ENCODE measurements at places on chromosomes 13 and 19.

DNA sequence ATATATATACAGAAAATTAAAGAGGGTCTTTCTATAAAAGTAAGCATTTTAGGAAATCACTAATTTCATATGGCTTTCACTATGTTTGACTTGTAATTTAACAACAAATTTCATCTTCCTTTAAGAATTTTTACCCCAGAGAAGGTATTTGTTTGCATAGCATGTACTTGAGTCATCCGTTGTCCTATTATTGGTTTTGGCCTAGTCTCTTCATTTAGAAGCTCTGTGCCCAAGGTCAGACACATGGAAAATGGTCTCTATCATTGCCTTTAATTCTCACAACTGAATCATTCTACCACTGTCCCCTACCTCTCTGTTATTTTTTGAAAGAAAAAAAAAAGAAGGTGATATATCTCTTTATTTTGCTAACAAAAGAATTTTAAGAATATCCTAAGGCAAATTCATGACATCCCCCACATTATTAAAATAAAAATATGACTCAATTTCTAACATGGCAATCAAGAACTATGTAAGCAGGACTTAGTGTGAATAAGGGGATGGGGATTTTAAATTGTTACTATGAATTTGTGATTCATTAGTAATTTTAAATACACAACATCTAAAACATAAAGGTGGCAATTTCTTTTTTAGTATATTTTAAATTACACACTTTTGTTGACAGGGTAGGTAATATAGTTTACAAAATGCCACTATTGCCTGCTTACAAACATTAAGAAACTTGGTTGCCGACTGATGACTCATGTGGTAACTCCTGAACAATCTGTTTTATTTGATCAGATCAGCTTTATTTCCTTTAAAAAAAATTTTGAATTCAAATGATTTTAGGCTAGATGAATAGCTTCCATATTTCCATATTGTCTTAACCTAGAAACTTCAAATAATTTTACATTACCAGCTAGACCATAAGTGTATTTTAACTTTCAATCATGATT is 13.9 kb downstream of the SLITRK5 start:
- H3K4me3 ChIP-seq: no peak overlapping the region
- H3K27me3 ChIP-seq: no peaks in the 10 kb centered on the region
- H3K27ac ChIP-seq: no peak overlapping the region
- no peaks in the 10 kb centered on the region for H3K4me1 ChIP-seq
- DNase-seq: no peak

DNA sequence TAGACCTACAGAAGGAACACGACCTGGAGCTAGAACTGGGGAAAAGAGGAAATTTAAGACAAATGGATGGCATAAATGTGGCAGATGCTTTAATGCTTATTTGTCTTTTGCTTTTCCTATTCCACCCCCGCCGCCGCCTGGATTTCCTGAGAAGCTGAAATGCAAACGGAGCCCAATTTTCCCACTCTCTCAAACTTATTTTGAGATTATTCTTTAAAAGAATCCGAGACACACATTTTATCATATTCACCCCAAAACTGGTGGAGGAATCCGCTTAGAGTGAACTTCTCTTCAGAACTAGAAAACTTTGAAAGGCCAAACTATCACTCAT is 5.8 kb downstream of the POU4F1 start:
- no peak overlapping the region for H3K4me3 ChIP-seq
- peaks cover 18% of the 10 kb centered on the region for H3K4me1 ChIP-seq
- H3K36me3 ChIP-seq: no peaks in the 10 kb centered on the region
- H3K27me3 ChIP-seq: peaks cover 95% of the 10 kb centered on the region
- peak; percentile 28 for DNase-seq

DNA sequence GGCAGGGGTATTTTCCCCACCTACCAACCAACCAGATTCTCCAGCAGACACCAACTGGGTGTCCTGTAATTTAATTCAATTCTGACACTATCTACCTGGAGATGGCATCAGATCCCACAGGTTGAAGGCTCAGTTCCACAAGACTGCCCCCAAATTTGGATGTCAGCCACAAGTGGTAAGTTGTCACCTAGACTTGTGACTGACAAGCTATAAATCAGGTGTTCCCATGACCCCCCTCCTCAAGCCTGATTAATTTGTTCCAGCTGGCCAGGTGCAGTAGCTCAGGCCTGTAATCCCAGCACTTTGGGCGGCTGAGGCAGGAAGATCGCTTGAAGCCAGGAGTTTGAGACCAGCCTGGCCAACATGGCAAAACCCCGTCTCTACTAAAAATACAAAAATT is 10.6 kb upstream of the HAUS5 start:
- no peaks in the 10 kb centered on the region for H3K27me3 ChIP-seq
- no peak for DNase-seq
- H3K27ac ChIP-seq: no peak overlapping the region
- no peaks in the 10 kb centered on the region for H3K36me3 ChIP-seq

DNA sequence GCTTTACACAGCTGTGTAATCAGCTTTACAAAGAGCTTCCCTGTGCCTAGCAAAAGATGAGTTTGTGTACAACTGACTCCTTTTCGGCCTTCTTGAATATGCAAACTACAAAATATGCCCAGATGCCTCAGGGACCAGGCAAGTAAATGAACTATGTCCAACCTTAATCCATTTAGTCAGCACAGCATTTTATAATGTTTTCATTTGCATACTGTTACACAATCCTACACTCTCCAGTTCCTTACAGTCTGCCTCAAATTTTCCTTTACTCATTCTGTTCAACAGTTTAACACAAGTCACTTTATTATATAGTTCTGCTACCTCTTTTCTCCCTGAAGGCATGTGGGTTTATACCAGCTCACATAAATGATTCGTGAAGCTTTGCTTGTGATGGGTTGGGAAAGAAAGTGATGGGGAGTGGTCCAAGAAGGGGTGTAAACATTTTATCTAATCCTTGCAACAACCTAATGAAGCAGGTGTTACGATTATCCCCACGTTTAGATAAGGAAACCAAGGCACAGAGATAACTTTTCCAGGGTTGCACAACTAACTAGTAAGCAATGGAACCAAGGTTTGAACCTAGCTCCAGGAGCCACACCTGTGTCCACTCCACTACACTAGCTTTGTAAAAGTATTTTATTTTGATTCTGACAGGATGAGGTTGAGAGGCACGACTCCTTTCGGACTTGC is 3.3 kb upstream of the USP12 start:
- H3K27ac ChIP-seq: no peak overlapping the region
- no peaks in the 10 kb centered on the region for H3K36me3 ChIP-seq
- H3K27me3 ChIP-seq: no peaks in the 10 kb centered on the region
- no peak overlapping the region for H3K4me3 ChIP-seq
- H3K4me1 ChIP-seq: no peaks in the 10 kb centered on the region

- H3K27ac ChIP-seq: no peak overlapping the region
- no peaks in the 10 kb centered on the region for H3K27me3 ChIP-seq
- no peak for DNase-seq
These were observed 42.2 kb downstream of the IFT88 start for GRCh38 chr13:20609145-20609544.

- H3K36me3 ChIP-seq: no peaks in the 10 kb centered on the region
- H3K27me3 ChIP-seq: no peaks in the 10 kb centered on the region
- H3K27ac ChIP-seq: peak overlapping the region; percentile 24
- peak; percentile 35 for DNase-seq
These were observed 27.2 kb downstream of the RCBTB2 start for GRCh38 chr13:48505597-48506091.

DNA sequence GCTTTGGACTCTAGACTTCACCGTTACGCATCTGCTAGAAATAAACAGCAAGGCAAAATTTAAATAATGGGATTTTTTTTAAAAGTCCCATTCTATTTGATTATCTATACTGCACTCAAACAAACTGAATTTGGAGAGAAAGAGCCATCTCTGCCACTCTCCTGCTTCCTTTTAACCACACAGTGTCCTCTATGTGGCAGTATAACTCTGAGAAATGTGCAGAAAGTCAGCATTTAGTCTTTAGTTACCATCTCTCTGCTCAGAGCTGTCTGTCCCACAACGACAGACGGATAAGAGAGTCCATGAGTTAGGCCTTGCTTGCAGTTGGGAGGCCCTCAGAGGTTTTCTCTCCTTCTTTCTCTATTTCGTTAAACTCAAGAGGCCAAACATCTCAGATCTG is 21.2 kb downstream of the CCNA1 start:
- H3K4me1 ChIP-seq: peaks cover 4% of the 10 kb centered on the region
- no peak overlapping the region for H3K4me3 ChIP-seq
- peak; percentile 57 for DNase-seq
- no peaks in the 10 kb centered on the region for H3K36me3 ChIP-seq
- H3K27ac ChIP-seq: no peak overlapping the region

DNA sequence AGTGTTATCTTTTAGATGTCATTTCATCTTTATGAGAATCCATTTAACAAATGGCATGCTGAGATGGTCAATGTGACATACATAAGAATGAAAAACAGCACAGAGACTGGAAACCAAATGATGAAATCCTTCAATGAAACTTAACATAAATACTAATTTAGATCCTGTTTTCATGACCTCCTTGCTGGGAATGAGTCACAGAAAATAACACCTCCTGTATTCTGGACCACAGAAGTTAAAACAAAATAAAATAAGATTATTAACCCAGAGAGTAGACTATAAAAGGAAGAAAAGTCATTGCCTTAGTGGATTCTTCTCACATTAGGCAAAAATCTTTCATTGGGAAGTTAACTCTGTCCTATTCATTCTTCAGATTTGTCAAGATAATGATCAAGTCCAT is 1.6 kb downstream of the DIAPH3 start:
- H3K4me3 ChIP-seq: no peak overlapping the region
- peaks cover 14% of the 10 kb centered on the region for H3K4me1 ChIP-seq
- H3K36me3 ChIP-seq: no peaks in the 10 kb centered on the region
- no peaks in the 10 kb centered on the region for H3K27me3 ChIP-seq

DNA sequence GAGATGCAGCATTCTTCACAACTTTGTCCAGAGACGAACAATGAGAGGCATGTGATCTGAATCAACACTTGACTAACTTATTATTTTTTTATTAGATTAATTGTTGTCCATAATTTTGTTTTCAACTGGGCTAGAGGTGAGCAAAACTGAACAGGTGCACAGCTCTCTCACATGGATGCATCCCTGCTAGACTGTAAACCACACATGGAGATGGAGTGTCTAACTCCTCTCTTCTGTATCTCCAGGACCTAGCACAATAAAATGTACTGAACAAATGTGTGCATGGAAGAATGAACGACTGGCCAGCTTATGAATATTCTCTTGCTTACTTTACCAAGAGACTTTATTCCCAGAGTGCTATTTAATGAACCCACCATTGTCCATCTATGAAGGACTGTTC is 627.7 kb downstream of the LIG4 start:
- DNase-seq: no peak
- no peak overlapping the region for H3K27ac ChIP-seq
- H3K36me3 ChIP-seq: no peaks in the 10 kb centered on the region
- H3K4me1 ChIP-seq: no peaks in the 10 kb centered on the region
- H3K4me3 ChIP-seq: no peak overlapping the region

- H3K4me3 ChIP-seq: peak overlapping the region; percentile 74
- no peaks in the 10 kb centered on the region for H3K36me3 ChIP-seq
- no peak for DNase-seq
These were observed 1.5 kb downstream of the N4BP2L1 start for GRCh38 chr13:32426191-32426989.

DNA sequence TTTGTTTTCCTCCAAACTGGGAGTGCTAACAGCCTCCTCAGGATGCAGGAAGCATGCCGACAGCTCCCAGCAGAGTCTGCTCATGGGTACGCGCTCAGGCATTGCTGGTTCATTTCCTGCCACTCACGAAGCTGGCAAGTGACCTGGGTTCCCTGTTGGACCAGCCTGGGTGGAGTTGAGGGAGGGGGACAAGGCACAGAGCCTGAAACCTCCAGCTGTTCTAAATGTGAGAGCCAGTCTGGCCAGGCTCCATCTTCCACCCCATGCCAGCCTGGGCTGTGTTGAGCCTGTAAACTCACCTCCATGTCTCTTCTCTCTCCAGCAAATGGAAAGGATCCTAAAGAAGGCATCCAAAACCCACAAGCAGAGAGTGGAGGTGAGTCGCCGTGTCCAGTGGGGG is 5.0 kb downstream of the FAM32A start:
- H3K4me3 ChIP-seq: no peak overlapping the region
- H3K27me3 ChIP-seq: no peaks in the 10 kb centered on the region
- no peak for DNase-seq
- H3K27ac ChIP-seq: no peak overlapping the region
- peaks cover 7% of the 10 kb centered on the region for H3K4me1 ChIP-seq

GRCh38 chr13:90436697-90437096 is 910.8 kb upstream of the MIR17HG start:
- no peaks in the 10 kb centered on the region for H3K4me1 ChIP-seq
- H3K27me3 ChIP-seq: no peaks in the 10 kb centered on the region
- H3K4me3 ChIP-seq: no peak overlapping the region
- no peaks in the 10 kb centered on the region for H3K36me3 ChIP-seq
- DNase-seq: no peak

- peak overlapping the region; percentile 77 for H3K27ac ChIP-seq
- H3K4me1 ChIP-seq: no peaks in the 10 kb centered on the region
- no peaks in the 10 kb centered on the region for H3K27me3 ChIP-seq
- peak; percentile 43 for DNase-seq
These were observed 999 bp upstream of the TNFAIP8L1 start for GRCh38 chr19:4638317-4638716.

DNA sequence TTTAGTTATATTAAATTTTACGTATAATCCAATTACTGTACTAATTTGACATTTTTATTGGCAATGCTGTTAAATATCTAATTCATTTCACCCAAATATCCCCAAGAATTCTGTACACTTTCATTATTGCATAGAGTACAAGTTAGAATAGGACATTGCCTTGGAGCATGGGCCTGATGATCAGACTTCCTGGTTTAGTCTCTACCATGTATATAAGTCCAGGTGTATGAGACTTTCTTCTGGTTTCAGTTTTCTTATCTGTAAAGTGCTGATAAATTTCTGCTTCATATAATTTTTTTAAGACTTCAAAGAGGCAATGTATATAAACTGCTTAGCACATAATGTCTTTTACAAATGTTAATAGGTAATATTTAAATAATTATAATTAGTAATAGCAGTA is 179.4 kb downstream of the KLF12 start:
- no peak overlapping the region for H3K27ac ChIP-seq
- no peak for DNase-seq

DNA sequence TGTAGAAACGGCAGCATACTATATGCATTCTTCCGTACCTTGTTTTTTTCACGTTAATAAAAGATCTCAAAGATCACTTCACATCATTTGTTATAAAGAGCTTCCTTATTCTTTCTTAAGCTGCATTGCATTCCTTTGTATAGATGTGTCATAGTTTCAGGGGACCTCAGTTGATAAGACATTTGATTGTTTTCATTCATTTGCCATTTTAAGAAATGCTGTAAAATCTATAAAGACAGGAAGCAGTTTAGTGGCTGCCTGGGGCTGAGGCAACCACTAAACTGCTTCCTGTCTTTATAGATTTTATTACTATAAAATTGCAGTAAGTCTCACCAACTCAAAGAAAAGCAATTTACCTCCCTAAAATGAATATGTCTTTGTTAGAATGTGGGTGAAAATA is 59.4 kb downstream of the ZDHHC20 start:
- DNase-seq: no peak
- peaks cover 11% of the 10 kb centered on the region for H3K36me3 ChIP-seq
- peaks cover 4% of the 10 kb centered on the region for H3K4me1 ChIP-seq
- no peak overlapping the region for H3K4me3 ChIP-seq

GRCh38 chr19:765179-765738 is 14.3 kb downstream of the MISP start:
- no peaks in the 10 kb centered on the region for H3K27me3 ChIP-seq
- H3K4me1 ChIP-seq: no peaks in the 10 kb centered on the region
- H3K4me3 ChIP-seq: no peak overlapping the region
- no peak overlapping the region for H3K27ac ChIP-seq
- H3K36me3 ChIP-seq: no peaks in the 10 kb centered on the region
- no peak for DNase-seq

Data from lung (tissue), 17 donors.